Kidney tubule cell (primary cell): ENCODE measurements at places on chromosomes 4 and X.

GRCh38 chrX:149903889-149904748, 23.1 kb downstream of the MAGEA8 start:
- peak; percentile 17 for DNase-seq

GRCh38 chrX:21620234-21620633, 37.9 kb downstream of the KLHL34 start:
- DNase-seq, result no peak

DNA sequence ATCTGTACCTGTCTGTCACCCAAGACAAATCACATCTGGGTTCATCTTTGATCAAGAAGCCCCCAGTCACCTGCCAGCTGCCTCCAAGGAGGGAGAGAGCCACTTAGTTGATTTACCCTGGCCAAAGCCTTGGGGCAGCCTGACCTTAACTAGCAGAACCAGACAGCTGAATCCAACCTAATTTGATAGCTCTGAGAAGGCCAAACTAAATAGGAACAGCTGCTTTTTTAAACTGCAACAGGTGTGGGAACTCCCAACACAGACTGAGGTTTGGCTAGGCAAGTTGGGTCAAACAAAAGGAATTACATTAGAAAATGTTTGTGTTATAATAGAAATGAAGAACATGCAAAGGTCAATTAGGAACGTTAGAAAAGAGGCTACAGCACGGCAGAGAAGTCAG, 375.7 kb downstream of the NLGN4X start:
- no peak for DNase-seq

GRCh38 chr4:25666031-25666630, 10.5 kb downstream of the SLC34A2 start:
- no peak for DNase-seq

- DNase-seq, result peak; percentile 87
Observed at GRCh38 chr4:128819082-128819742, 9.7 kb downstream of the JADE1 start.

DNA sequence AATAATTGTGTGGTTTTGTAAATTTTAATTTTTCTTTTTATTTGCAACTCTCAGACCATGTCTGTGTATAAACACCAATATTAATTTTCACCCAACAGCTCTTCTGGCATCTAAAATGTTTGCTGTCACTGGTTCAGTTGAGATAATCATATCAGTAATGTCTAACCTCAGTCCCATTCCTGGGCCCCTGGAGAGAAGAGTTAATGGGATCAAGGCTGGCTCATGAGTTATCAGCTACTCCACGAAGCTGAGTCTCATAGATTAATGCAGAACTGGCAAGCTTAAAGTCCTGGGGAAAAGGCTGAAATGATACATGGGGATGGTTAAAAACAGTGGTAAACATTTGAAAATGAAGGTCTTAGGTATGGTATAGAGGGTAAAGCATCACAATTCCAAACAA, 28.4 kb upstream of the TSPAN5 start:
- no peak for DNase-seq

DNA sequence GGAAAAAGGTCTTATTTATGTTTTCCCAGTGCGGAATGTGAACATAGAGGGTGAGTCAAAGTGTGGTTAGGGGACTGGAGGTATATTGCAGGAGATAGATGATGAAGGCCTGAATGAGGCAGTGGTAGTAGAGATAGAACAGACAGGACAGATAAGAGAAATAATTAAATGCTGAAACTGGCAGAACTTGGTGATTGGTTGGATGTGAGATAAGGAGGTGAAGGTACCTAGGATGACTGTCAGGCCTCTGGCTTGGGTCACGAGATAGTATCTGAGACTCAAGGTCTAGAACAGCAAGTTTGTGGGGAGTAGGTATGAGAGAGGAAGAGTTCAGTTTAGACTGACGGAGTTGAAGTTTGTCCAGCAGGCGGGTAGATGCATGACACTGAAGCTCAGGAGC, 3.5 kb downstream of the MND1 start:
- peak; percentile 9 for DNase-seq

DNA sequence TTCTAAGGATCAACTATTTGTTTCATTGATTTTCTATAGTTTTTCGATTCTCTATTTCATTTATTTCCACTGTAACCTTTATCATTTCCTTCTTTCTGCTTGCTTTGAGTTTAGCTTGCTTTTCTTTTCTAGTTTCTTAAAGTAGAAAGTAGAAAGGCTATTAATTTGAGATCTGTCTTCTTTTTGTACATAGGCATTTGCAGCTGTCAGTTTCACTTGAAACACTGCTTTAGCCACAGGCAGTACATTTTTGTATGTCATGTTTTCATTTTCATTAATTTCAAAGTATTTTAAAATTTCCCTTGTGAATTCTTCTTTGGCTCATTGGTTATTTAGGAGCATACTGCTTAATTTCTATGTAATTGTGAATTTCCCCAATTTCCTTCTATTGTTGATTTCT, 152.2 kb downstream of the SH3KBP1 start:
- no peak for DNase-seq

- DNase-seq, result peak; percentile 50
Observed at GRCh38 chrX:39815631-39816030, 282.1 kb downstream of the BCOR start.

DNA sequence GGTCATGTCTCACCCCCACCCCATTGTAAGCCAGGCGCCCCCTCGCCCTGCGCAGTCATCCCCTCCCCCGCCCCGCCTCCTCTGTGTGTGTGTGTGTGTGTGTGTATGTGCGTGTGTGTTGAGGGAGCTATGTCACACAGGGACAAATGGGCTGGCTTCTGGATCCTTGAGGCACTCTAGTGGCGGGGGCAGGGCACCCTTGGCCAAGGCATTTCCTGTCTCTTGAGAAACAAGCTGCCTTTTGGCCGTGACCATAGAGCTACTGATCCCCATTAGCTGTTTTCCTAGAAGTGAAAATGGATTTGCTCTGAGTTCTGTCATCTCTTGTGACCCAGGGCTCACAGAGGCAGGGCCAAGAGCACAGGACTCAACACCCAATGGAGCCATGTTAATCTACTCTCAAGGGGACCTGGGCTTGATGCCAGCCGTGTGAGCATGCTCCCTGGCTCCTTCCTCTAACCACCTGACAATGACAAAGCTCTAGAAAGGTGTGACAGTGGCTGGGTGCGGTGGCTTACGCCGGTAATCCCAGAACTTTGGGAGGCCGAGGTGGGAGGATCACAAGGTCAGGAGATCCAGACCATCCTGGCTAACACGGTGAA, 162.5 kb upstream of the BCOR start:
- no peak for DNase-seq

DNA sequence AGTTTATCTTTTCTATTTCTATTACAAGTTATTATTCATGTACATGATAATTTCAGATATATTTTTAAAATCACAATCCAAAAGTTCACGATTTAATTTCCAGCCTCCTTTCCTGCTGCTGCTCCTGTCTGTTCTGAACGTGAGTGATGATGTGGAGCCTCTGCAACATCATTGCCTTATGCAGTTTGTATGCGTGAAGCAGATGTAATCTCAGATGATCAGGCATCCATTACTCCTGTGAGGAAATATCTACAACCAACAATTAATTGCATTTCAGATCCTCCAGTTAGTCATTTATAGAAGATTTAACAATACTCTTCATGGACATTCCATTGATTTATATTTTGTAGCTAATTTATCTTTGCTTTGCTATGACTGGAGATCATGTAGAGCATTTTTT, 668.7 kb upstream of the EPHA5 start:
- no peak for DNase-seq

- no peak for DNase-seq
Observed at GRCh38 chr4:1961563-1961962, 47.2 kb downstream of the NELFA start.

DNA sequence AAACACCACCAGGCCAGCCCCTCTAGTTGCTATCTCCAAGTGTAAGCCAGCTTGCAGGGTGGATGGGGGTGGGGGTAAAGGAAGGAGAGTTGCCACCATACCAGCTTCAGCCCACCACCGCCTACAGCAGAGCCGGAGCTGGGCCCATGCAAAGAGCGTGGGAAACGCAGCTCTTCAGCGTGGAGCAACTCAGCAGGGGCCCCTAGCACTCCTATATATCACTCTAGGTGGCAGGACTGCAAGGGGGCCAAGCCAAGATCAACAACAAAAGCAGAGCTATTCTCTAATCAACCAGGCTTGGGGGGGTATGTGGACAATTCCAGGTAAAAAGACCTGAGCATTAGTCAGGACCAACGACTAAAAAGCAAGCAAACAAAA, 35.5 kb upstream of the IQSEC2 start:
- no peak for DNase-seq

DNA sequence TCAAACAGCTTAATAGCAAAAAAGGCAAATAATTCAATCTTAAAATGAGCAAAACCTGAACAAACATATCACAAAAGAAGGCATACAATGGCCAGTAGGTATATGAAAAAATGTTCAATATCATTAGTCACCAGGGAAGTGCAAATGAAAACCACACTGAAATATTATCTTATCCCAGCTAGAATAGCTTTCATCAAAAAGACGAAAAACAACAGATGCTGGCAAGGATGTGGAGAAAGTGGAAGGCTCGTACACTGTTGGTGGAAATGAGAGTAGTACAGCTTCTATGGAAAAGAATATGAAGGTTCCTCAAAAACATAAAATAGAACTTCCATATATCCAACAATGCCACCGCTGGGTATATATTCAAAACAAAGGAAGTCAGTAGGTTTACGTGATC, 29.3 kb upstream of the ANXA10 start:
- no peak for DNase-seq

- no peak for DNase-seq
Observed at GRCh38 chr4:2350982-2351381, 67.5 kb downstream of the ZFYVE28 start.

- no peak for DNase-seq
Observed at GRCh38 chrX:40082447-40083119, 15.2 kb downstream of the BCOR start.

DNA sequence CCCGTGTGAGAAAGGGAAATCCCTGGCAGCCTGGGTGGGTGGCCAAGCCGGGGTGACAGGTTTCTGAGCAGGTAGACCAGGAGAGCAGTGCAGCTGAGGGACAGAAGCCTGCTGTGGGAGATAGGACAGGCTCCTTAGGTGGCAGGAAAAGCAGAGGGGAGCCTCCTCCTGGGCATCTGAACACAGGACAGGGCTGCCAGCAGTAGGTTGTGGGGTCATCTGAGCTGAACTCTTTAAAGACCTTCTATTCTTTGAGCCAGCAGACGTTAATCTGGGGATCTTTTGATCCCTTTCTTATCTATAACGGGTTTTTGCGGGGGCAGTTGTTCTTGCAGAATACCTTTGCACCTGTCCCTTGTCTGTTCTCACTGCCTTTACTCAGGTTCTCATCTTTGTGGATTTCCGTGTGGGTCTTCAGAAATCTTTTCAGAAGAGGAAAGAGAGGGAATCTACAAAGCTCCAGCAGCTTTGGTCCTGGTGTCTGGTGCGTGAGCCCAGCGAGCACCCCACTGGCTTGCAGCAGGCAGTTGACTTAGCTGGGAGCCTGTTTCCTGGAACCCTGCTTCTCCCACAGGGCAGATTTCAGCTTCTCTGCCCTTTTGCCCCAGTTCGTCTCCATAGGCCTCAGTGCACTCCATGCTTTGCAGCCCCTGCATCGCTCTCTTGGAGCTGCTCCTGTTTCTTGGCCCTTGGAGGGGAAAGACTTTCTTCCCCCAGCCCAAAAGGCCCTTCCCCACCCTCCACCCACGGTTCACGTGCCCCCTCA, 35.8 kb upstream of the TADA2B start:
- DNase-seq, result no peak

- no peak for DNase-seq
Observed at GRCh38 chrX:14964500-14964899, 91.3 kb downstream of the MOSPD2 start.

- no peak for DNase-seq
Observed at GRCh38 chr4:39415678-39416283, 9.1 kb downstream of the KLB start.

- DNase-seq, result peak; percentile 53
Observed at GRCh38 chr4:150960818-150961217, 54.3 kb downstream of the LRBA start.

- DNase-seq, result peak; percentile 57
Observed at GRCh38 chrX:8731559-8732395, at the start of gene ANOS1. TSS of gene ANOS1 (minus strand) at chrX:8732137. CDS start at chrX:8732036, 101 bp downstream.
